Erythroblast (primary cell): ENCODE measurements at places on chromosomes 1 and 21.

- DNase-seq = no peak
These were observed 437.6 kb downstream of the PTPRU start for GRCh38 chr1:29673669-29674626.

- DNase-seq = peak; percentile 22
These were observed 71.4 kb upstream of the GCLM start for GRCh38 chr1:93980320-93981273.

DNA sequence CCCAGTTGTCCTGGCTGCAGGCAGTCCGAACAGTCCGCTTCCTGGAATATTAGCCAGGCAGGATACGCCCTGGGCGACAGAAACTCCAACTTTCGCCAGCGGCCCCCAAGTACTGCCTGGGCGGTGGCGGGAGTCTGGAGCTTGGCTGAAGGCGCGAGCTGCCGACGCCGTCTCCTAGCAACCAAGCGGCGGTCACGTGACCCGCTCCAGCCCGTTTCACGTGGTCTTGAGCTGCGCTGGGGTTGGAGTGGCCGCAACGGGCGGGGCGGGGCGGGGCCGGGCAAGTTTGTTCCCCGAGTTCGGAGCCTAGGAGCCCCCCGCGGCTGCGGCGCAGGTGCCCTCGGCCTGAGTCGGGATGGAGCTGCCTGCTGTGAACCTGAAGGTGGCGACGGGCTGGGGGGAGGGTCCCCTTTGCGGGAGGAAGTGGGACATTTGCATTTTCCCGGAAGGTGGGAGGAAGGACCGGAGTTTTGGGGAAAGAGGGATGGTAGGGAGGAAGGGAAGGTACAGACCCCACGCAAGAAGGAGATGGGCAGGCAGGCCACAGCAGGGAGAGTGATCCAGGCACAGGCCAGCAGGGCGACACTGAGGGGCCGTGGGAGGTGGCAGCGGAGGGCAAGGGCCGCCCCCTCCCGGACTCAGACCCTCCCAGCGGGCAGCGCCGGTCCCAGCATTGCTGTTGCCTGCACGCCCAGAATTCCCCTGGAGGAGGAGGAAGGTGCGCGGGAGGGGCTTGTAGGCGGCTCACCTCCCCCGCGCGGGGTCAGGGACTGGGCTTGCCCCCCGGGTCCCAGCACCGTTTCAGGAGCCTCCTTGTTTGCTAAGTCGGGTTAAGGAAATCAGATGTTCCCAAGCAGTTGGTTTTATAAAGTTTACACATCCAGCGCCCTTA, at the start of gene AGTRAP:
Gene AGTRAP, plus strand, starts transcription at position 283 of the 892 bp plus-strand sequence. Its CDS starts 73 bp downstream, at position 356.
- peak; percentile 97 for DNase-seq

- DNase-seq = peak; percentile 9
These were observed 3.0 kb upstream of the FOXD3 start for GRCh38 chr1:63319046-63320021.

- peak; percentile 91 for DNase-seq
These were observed 58.0 kb downstream of the RBM11 start for GRCh38 chr21:14273736-14274538.

- DNase-seq = no peak
These were observed 176.8 kb downstream of the DISC1 start for GRCh38 chr1:231803353-231803752.

DNA sequence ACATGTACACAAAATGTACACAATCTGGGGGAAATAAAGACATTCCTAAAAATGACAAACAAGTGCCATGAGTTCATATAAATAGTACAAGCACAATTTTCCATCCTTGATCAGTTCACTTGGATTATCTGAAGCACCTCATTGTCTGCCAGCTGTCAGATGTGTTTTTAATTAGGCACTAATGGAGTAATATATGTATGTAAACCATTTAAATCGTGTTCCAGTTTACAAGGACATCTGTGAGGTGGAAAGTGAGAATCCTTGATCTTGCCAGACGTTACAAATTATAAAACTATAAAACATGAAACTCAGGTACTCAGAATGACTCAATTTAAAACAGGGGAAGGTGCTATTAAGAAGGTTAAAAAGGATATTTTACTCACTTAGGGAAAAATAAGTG, 1312.2 kb downstream of the PLA2G4A start:
- no peak for DNase-seq

DNA sequence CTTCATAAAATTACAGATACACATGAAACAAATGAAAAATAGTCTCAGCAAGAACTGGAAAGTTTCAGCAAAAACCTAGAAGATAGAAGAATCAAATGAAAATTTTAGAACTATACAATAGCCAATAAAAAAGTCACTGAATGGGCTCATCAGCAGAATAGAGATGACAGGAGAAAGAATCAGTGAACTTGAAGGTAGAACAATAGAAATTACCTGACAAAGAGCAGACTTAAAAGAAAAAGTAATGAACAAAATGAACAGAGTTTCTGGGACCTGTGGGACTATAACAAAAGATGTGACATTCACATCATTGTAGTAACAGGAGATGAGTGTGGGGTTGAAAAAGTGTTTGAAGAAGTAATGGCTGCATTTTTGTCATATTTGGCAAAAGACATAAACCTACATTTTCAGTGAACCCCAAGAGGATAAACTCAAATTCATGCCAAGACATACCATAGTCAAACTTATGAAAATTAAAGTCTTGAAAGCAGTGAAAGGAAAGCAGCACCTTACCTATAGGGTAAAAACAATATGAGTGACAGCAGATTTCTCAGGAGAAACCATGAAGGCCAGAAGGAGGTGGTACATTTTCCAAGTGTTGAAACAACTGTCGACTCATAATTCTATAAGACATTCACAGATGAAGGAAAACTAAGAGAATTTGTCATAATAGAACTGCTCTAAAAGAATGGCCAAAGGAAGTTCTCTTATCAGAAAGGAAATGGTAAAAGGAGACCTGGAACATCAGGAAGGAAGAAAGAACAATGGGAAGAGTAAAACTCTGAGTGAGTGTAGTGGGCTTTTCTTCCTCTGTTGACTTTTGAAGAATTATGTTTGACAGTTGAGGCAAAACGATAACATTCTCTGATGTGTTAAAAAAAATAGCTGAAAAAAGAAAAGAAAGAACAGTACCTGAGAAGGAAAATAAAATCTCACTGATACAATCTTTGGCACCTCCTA, 23.5 kb downstream of the NTPCR start:
- no peak for DNase-seq

GRCh38 chr1:7783178-7783711, 846 bp upstream of the PER3 start:
- peak; percentile 77 for DNase-seq

DNA sequence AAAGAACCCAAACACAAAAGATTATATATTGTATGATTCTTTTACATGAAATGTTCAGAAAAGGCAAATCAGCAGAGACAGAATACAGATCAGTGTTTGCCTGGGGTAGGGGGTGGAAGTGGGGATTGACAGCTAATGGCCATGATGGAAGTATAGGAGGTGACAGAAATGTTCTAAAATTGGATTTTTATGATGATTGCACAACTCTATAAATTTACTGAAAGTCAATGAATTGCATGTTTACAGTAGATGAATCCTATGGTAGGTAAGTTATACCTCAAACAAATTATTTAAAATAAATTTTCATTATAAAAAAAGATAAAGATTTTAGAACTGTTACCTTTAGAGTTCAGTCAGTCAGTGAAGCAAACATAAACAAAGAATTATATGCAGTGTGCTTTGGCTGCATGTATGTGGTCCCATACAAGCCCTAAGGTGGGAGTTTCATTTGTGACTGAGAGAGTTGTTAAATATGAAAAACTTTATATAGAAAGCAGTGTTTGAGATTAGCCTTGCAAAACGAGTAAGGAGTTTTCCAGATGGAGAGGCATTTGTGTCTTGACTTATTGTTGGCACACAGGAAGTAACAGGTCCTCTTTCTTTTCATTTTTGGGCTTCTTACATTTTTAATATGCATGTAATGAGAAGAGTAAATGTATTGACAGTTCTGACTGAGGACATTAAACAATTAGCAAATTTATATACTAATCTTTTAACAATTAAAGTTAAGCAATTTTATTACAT, 115.6 kb upstream of the KIAA1614 start:
- no peak for DNase-seq

- DNase-seq = peak; percentile 45
These were observed 58.4 kb upstream of the EPS8L3 start for GRCh38 chr1:109821831-109822745.

DNA sequence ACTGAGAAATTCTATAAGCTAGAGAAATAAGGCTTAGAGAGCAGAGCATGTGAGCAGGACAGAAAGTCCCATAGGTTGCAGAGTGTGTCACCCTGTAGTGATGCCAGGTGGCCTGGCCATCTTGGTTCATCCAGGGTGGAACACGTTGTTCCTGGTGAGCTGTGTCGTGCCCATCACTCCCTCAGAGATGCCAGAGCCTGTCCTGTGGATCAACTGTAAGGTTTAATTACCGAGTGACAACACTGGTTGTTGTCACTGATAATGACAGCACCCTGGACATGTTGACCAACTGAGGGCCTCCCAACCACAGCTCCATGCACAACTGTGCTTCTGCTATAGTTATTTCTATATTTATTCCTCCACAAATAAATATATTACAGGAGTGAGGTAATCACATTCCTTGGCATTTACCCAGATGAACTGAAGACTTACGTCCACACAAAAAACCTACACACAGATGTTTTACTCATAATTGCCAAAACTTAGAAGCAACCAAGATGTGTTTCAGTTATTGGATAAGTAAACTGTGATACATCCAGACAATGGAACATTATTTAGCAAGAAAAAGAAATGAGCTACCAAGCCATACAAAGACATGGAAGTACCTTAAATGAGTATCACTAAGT, 6.2 kb downstream of the C1orf198 start:
- no peak for DNase-seq

- DNase-seq = no peak
These were observed 1.6 kb downstream of the LCE2A start for GRCh38 chr1:152699746-152700145.

- DNase-seq = peak; percentile 20
These were observed 18.1 kb downstream of the KNCN start for GRCh38 chr1:46533179-46533864.

DNA sequence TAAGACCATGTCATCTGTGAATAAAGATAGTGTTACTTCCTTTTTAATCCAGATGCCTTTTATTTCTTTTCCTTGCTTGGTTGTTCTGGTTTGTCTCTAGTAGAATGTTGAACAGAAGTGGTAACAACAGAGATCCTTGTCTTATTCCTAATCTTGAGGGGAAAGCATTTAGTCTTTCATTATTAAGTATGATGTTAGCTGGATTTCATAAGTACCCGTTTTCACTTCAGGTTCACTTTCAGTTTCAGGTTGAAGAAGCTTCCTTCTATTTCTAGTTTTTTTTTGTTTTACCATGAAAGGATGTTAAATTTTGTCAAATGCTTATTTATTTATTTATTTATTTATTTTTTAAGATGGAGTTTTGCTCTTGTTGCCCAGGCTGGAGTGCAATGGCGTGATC, 22.3 kb upstream of the AGPAT3 start:
- no peak for DNase-seq
